Mesenchymal stem cell (in vitro differentiated cells and primary cell): ENCODE measurements at places on chromosomes 2 and 18.

DNA sequence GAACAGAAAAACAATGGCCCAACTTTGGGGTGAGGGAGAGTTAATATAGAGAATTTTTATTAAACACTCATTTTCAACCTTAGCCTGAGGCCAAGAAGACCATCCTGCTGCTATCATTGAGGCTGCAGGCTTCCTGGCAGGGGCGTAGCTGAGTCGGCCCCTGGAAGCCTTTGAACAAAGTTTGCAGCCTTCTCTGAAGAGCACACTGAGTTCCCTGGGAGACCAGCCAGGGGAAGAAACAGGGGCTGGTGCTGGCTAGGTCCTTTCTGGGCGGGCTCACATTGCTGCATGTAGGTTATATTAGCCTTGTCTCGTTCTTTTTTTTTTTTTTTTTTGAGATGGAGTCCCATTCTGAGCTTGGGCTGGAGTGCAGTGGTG, 126.8 kb upstream of the HS6ST1 start:
- no peak overlapping the region for H3K27ac ChIP-seq
- H3K36me3 ChIP-seq = no peaks in the 10 kb centered on the region
- H3K27me3 ChIP-seq = no peaks in the 10 kb centered on the region
- no peaks in the 10 kb centered on the region for H3K4me1 ChIP-seq
- DNase-seq = no peak

DNA sequence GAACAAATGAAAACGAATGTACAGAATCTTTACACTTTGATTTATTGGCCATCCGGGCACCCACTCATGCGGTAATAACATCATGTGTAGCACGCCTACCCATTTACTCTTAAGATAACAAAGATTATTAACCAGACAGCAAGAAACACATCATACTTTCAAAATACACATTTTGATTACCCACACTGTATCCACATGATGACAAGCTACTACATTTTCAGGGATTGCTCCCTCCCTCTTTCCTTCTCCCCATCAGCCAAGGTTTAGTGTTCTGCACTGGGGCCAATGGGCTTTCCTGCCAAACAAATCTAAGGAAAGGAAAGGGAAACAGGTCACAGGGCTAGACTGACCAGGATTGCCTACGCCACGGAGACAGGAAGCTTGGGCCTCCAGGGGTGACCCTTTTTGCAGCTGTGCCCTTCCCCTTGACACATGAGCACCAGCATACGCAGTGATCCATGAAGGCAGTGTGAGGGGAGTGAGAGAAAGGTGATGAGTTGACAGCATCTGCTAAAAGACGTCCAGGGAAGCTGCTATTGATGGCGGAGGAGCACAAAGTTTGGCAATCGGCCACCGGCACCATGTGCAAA, 76.5 kb downstream of the ZNF521 start:
- H3K36me3 ChIP-seq = no peaks in the 10 kb centered on the region
- peaks cover 10% of the 10 kb centered on the region for H3K4me1 ChIP-seq
- DNase-seq = no peak
- no peaks in the 10 kb centered on the region for H3K27me3 ChIP-seq
- H3K4me3 ChIP-seq = no peak overlapping the region
- H3K27ac ChIP-seq = peak overlapping the region; percentile 57

GRCh38 chr2:189171956-189172609, 7.5 kb downstream of the COL5A2 start:
- peak; percentile 47 for DNase-seq
- H3K4me1 ChIP-seq = peaks cover 3% of the 10 kb centered on the region
- H3K4me3 ChIP-seq = no peak overlapping the region
- no peaks in the 10 kb centered on the region for H3K27me3 ChIP-seq
- peaks cover 8% of the 10 kb centered on the region for H3K36me3 ChIP-seq

DNA sequence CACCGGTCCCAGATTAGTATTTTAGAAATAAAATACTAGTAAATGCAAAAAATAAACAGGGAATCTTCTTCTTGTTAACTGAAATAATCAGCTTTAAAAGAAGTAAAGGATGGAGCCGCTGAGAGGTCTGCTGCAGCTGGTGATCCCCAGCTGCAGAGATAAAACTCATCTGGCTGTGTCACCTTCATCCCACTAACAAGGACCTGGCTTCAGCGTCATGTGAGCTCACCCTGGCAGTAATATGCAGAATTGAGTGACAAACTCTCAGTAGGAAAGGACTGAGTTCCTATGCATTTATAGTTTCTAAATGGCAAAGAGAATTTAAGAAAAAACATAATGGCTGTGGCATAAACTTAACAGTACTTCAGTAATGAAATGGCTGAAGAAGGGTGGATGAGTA, 27.3 kb downstream of the VPS4B start:
- no peaks in the 10 kb centered on the region for H3K4me1 ChIP-seq
- no peak for DNase-seq
- no peak overlapping the region for H3K4me3 ChIP-seq
- H3K36me3 ChIP-seq = peaks cover 23% of the 10 kb centered on the region

- peak overlapping the region; percentile 74 for H3K27ac ChIP-seq
- peaks cover 16% of the 10 kb centered on the region for H3K4me1 ChIP-seq
- peak overlapping the region; percentile 75 for H3K4me3 ChIP-seq
- H3K27me3 ChIP-seq = no peaks in the 10 kb centered on the region
- DNase-seq = peak; percentile 69
Observed at GRCh38 chr2:54557601-54558187, 101.6 kb downstream of the SPTBN1 start.

DNA sequence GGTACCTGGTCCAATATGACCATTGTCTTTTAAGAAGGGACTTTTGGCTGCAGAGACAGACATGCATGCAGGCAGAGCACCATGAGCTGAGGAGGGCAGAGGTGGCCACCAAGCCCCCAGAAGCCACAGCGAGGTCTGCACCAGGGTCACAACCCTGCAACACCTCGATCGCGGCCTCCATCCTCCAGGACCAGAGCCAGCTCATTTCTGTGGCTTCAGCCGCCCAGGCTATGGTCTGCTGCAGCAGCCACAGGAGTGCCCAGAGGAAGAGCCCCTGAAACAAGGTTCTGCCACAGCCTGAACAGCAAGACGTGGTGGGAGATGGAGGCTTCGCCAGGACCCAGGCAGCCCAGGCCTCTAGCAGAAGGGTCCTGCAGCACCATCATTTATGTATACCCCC, 53.9 kb downstream of the ANKMY1 start:
- no peaks in the 10 kb centered on the region for H3K4me1 ChIP-seq
- no peak overlapping the region for H3K4me3 ChIP-seq
- H3K27ac ChIP-seq = no peak overlapping the region
- no peaks in the 10 kb centered on the region for H3K27me3 ChIP-seq
- DNase-seq = no peak

DNA sequence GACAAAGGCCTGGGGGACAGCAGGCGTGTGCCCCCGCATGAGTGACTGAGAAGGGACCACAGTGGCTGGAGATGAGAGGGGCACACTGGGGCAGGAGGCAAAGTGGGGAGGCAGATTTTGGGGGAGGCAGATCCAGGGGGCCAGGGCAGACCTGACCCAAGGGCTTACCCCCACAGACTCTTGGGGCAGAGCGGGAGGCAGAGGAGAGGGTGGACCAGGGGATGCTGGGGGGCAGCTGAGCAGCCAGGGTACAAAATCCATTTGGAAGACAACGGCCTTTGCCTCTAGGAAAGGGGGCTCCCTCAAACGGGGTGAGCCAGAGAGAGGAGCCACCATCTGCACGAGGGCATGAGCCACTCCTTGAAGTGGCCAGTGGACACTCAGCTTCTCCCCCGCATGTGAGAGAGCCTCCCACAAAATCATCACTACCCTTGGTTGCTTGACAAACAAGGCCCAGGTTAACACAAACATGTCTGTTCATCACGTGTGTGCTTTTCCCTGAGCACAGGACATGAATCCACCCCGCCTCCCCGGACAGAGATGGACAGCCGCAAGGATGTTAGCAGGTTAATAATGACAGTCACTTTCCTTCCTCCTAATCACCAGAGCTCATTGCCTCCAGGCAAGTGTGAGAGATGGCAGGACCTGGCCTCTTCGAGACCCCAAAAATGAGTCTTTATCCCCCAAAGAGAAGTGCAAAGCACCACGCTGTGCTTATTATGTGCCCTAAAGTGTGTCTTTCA, 72.0 kb upstream of the RAB6C start:
- no peaks in the 10 kb centered on the region for H3K27me3 ChIP-seq
- no peaks in the 10 kb centered on the region for H3K4me1 ChIP-seq
- H3K4me3 ChIP-seq = no peak overlapping the region
- no peaks in the 10 kb centered on the region for H3K36me3 ChIP-seq
- H3K27ac ChIP-seq = no peak overlapping the region

DNA sequence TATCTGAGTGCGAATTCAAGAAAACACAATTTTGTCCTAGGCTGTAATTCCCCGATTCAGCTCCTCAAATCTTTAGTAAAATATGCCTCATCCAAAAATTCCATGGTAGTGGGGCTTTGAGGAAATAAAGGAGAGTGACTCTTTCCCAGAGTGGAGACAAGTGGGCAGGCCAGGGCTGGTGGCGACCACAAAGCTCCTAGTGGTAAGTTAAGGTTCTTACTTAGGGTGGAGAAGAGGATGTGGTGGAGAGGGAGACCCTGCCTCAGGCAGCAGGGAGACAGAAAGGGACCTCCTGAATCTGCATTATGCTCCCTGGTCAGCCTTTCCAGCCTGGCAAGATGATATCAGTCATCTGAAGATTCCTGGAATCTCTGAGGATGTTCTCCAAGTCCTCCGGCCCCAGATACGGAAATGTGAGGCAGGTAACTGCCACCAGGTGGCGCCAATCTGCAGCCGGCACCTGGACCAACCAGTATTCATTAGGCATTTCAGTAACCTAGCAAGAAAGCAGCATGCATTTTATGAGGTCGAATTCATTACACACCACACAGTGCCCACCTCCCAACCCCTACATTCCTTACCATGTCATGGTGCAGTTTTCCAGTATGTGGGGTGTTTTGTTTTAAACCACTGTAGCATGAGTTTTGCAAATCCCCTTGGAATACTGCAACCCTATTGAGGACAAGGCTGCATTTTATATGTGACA, 106.4 kb downstream of the POLE4 start:
- no peaks in the 10 kb centered on the region for H3K36me3 ChIP-seq
- H3K27me3 ChIP-seq = no peaks in the 10 kb centered on the region
- H3K27ac ChIP-seq = no peak overlapping the region
- peak; percentile 64 for DNase-seq
- no peaks in the 10 kb centered on the region for H3K4me1 ChIP-seq

DNA sequence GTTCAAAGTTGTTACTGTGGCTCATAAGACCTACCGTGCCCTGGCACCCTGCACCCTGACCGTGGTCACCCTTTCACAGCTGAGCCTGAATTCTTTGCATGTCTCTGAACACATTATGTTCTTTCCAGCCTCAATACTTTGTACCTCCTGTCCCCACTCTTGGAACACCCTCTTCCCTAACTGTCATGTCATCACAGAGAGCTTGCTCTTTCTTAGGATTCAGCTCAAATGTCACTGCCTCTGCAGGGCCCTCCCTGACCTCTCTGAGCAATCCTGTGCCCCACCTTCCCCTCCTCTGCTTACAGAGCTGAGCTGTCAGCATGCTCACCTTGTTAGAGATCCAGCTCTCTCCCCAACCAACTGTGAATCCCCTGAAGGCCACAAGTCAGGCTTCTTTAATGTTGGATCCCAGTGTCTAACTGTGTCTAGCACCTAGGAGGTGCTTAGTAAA, 15.0 kb downstream of the PRKAG3 start:
- H3K4me3 ChIP-seq = no peak overlapping the region
- no peaks in the 10 kb centered on the region for H3K4me1 ChIP-seq
- H3K36me3 ChIP-seq = peaks cover 60% of the 10 kb centered on the region
- H3K27me3 ChIP-seq = no peaks in the 10 kb centered on the region
- no peak overlapping the region for H3K27ac ChIP-seq
- DNase-seq = no peak

DNA sequence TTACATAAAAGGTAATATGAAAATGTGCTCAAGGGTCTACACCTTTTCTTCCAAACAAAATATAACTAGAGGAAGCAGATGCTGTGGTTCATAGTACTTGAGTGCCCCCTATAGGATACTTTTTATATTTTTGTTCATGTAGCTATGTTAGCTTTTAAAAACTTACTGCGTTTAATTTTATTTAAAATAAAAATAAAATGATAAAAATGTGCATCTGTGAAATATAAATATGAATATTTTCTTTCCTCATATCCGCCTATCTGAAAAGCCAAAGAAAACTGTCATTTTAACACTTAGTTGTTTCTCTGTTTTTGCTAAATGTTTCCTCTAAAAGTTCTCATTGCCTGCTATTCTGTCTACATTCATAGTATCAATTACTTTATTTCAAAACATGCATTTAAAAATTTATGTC, 9.6 kb upstream of the LRP1B start:
- no peaks in the 10 kb centered on the region for H3K4me1 ChIP-seq
- H3K36me3 ChIP-seq = no peaks in the 10 kb centered on the region
- peak; percentile 50 for DNase-seq
- H3K27me3 ChIP-seq = peaks cover 3% of the 10 kb centered on the region
- no peak overlapping the region for H3K4me3 ChIP-seq

GRCh38 chr2:108139521-108139920, 100.2 kb upstream of the SULT1C3 start:
- H3K36me3 ChIP-seq = no peaks in the 10 kb centered on the region
- no peaks in the 10 kb centered on the region for H3K27me3 ChIP-seq
- DNase-seq = peak; percentile 23
- H3K27ac ChIP-seq = no peak overlapping the region
- no peak overlapping the region for H3K4me3 ChIP-seq
- H3K4me1 ChIP-seq = no peaks in the 10 kb centered on the region

DNA sequence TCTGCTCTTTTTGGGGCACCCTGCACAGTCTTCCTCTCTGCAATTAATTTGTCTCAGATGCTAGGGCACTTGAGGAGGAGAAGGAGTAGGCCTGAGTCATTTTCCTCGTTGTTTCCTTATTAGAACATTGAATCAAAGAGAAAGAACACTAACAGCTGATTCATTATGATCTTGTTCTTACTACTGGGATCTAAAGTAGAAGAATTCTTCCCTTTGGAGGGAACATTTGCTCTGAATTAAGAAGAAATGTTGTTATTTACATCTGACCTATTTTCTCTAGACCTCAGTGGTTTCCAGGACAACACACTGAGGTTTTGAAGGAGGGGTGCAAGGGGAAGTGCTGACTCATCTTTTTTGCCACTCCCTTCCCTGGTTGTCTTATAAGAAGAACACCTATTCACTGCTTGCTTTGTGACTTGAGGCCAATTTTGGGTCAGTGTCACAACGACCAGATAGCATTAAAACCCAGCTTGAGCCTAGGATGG, 24.3 kb upstream of the STAT1 start:
- no peak overlapping the region for H3K27ac ChIP-seq
- no peaks in the 10 kb centered on the region for H3K36me3 ChIP-seq
- H3K27me3 ChIP-seq = no peaks in the 10 kb centered on the region

- no peak overlapping the region for H3K4me3 ChIP-seq
- DNase-seq = no peak
- no peaks in the 10 kb centered on the region for H3K36me3 ChIP-seq
- H3K4me1 ChIP-seq = peaks cover 2% of the 10 kb centered on the region
Observed at GRCh38 chr2:234322766-234323465, 174.0 kb downstream of the ARL4C start.
